ENCODE measurements at places on chromosomes 6 and 20. TPM values are rescaled to one million over a fixed set of nuclear protein-coding genes. Genes with fewer than 3 reads are reported as not detected.

Gene EPPIN
- not detected for total RNA-seq

- DNase-seq, result peak; percentile 42
- no peaks in the 10 kb centered on the region for H3K27me3 ChIP-seq
- H3K27ac ChIP-seq, result no peak overlapping the region
- H3K4me1 ChIP-seq, result no peaks in the 10 kb centered on the region
- no peaks in the 10 kb centered on the region for H3K36me3 ChIP-seq
Measured at GRCh38 chr6:73528897-73529296, 8.1 kb upstream of the EEF1A1 start.

Gene KIF6
- total RNA-seq, result not detected

Gene MATN4
- total RNA-seq, result not detected

DNA sequence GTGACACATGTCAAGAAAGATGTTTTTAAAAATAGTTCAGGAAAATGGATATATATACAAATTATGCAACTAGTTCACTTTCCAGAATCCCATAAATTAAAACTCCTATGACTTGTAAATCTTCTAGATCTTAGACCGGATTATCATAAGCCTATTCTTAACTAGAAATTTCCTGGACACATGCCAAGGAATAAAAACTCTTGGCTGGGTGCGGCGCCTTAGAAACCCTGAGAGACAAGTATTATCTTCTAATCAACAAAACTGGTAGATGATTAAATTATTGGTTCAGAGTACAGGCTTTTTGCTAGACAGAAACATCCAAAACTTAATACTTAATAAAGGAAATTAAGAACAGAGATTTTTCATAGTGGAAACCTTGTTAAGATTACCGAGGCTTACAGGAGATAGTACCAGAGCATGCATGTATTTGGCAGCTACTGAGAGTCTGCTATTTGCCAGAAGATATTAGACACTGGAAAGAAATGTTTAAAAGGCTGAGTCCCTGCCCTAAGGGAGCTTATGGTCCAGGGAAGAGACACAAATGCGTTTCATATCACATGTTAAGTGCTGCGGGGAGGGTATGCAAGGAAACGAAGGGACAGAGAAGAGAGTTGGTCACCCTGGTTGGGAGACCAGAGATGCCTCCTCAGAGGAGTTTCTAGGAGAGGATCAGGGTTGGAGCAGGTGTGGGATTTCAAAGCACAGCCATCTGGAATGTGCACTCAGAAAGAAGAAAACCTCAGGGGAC lies 46.5 kb upstream of the IFNGR1 start:
- H3K27ac ChIP-seq, result no peak overlapping the region
- H3K36me3 ChIP-seq, result no peaks in the 10 kb centered on the region
- no peak for DNase-seq

DNA sequence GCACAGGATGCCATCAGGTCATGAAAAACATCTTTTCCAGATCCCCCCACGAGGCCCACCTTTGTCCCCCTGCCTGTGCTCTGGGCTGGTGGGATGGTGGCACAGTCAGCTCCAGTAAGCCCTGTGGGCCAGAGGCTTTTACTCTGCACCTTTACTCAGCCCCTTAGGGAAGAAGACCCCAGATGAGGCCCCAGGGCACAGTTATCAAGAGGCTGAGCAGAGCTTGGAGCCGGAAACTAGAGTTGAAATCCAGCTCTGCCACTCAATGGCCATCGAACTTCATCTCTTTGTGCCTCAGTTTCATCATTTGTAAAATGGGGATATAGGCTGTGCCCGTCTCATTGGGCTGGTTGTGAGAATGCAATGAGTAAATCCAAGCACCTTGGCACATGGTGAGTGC lies 81.7 kb upstream of the TOX2 start:
- peak; percentile 50 for DNase-seq
- no peaks in the 10 kb centered on the region for H3K36me3 ChIP-seq
- no peaks in the 10 kb centered on the region for H3K27me3 ChIP-seq
- H3K4me3 ChIP-seq, result no peak overlapping the region

DNA sequence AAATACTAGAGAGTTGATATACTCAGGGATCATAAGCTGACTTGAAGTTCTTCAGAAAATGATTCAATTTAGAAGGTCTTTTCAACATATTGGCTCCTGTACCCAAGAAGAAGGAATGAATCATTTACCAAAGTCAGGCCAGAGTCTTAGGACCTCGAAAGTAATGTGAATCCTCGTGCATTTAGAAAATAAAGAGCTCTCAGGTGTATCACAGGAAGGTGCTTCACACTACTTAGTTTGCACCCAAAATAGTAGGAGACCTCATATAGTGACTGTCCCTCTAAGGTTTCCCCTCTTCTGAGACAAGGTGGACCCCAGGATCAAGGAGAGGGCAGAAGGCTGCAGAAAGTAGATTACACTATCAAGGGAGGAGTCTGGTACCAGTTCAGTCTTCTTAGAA lies 71.8 kb downstream of the F13A1 start:
- no peak overlapping the region for H3K27ac ChIP-seq
- H3K27me3 ChIP-seq, result no peaks in the 10 kb centered on the region
- no peaks in the 10 kb centered on the region for H3K36me3 ChIP-seq
- H3K4me3 ChIP-seq, result no peak overlapping the region
- H3K4me1 ChIP-seq, result no peaks in the 10 kb centered on the region

GRCh38 chr6:70860045-70860444 lies 96.8 kb downstream of the B3GAT2 start:
- H3K27ac ChIP-seq, result no peak overlapping the region
- H3K4me1 ChIP-seq, result no peaks in the 10 kb centered on the region
- H3K27me3 ChIP-seq, result no peaks in the 10 kb centered on the region
- no peak overlapping the region for H3K4me3 ChIP-seq
- no peak for DNase-seq
